ENCODE measurements at places on chromosomes 6 and 20. TPM values are rescaled to one million over a fixed set of nuclear protein-coding genes. Genes with fewer than 3 reads are reported as not detected.

Gene RHAG
- total RNA-seq, result not detected

Gene ECT2L
- total RNA-seq, result not detected

DNA sequence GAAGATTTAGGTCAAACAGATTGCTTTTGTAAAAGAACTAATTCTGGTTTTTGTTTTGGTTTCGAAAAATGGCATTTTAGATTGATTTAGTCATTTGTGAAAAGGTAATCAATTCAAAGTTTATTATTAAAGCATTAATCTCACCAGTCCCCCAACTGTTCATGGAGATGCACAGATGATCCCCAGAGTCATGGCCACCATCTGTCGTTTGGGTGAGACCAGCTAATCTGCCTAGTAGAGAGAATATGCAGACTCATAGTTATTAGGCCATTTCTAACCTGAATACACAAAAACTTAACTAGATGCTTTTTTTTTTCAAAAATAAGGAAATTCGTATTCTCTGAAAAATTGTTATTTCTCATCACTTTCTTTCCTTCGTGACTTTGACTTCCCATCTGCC lies 58.1 kb downstream of the C6orf58 start:
- no peak for DNase-seq

DNA sequence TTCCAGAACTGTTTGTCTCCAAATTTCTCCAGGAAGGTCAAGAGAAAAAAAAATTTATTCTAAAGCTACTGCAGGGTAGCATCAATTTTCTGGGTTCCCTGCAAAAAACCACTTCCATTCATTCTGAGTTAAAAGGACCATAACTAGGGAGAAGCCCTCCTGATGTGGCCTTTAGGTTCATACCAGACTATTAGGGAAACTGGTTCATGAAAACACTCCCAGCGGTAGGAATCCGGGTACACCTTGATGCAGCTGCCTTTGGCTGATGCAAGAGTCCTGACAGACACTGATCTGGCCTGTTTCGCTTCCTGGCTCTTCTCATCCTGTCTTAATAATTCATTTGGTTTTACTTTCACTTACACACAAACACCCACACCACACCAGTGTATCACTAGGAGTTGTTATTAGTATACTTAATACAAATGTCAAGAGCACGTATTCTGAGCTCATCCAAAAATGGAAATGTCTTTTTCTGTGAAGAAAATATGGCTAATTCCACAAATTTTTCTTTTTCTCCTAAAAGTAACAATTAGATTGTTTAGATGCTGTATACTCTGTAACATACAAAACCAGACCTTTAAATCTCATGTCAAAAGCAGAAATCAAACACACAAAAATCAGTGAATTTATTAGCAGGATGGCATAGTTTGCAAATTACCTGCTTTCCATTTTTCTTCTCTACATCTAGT lies 38.4 kb upstream of the ARHGAP18 start:
- DNase-seq, result peak; percentile 93

GRCh38 chr20:55596431-55596830 lies 408.9 kb downstream of the CBLN4 start:
- no peak for DNase-seq

DNA sequence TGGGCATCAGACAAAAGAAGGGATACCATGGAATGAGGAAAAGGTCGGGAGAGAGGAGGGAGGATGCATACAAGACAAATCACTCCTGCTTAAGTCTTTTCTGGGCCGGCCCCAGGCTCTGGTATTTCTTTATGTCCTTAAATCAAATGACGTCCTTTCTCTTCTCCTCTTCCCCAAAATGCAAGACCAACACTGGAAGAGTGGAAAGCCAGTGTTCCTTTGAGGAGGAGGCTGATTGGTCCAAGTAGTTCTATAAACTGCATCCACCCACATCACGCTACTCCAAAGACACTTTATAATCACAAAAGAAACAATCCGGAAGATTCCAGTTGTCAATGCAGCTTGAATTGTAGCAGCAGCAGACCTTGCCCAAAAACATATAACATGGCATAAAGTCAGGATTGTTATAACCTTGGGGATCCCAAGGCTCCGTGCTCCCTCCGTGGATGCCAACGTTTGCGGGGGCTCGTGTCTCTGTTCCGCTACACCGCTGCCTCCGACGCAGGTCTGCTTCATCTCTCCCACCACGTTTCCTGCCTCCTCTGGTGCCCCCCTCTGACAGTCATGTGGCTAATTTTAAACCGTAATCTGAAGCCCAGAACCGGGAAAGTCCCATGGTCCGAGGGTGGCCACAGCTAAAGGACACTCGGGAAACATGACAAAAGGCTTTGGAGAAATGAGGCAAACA lies 47.1 kb downstream of the MCUR1 start:
- DNase-seq, result no peak

- no peak for DNase-seq
These were observed 20.5 kb downstream of the RPP40 start for GRCh38 chr6:4983322-4983721.
